Muscle of arm (tissue), 14 donors: ENCODE measurements at places on chromosomes 12 and 14.

- peak; percentile 67 for DNase-seq
These were observed 2.0 kb upstream of the ART4 start for GRCh38 chr12:14845350-14845750.

GRCh38 chr14:104864267-104865080 is 594 bp upstream of the CEP170B start:
- DNase-seq: no peak

DNA sequence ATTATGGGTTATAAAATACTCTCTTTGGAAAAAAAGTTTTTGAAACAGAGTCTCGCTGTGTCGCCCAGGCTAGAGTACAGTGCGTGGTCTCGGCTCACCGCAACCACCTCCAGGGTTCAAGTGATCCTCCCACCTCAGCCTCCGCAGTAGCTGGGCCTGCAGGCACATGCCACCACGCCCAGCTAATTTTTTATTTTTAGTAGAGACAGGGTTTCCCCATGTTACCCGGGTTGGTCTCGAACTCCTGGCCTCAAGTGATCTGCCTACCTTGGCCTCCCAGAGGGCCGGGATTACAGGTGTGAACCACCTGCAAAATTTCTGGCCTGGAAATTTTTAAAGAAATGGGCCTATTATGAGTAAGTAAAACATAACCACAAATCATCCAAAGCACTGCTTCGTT is 3.8 kb downstream of the USP15 start:
- DNase-seq: no peak

DNA sequence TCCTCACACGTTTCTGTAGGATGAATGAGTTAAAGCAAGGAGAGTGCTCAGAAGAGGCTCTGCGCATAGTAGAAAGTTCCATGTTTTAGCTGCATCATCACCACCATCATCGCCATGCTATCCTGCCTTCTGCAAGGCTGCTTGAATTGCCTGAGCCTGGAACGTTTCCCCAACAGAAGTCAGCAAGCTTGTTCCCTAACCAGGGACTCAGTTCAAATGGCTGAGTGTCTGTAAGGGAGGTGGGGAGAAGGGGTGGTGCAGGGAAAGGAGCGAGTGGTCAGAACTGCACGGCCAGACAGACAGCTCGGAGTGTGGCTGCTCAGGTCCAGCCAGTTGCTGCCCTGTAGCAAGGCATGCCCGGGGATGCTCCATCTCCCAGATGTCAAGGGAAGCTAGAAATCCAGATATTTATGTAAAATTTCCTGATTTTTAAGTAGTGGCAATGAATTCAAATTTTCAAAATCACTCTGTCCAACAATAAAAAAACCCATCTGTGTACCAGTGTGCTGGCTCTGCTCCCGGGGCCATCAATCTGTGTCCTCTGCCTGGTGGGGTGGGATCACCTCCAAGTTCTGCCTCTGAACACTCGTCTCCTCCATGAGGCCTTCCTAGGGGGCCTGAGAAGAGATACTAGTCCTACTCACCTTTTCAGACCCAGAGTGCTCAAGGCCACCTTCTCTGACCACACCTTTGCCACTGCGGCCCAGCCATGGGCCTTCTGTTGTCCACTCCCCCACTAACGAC is 162.7 kb downstream of the FOXN3 start:
- no peak for DNase-seq

- DNase-seq: no peak
These were observed 682 bp downstream of the CREBL2 start for GRCh38 chr12:12612358-12612757.

DNA sequence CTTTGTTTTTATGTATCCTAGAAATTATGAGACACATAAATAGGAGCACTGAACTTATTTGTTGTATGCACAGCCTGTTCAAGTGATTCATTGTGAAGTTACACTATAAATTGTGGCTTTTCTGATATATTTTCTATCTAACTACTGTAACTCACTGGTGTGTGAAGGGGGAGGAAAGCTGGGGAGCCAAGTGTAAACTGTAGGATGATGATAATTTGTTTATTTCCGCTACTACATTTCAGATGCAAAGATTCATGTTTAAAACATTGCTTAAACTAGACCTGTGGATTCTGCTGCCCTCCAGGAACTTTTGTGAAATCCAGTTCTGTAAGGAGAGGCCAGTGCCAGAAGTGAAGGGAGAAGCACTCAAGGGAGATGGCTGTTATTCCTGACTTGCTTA is 3.3 kb downstream of the TMTC2 start:
- DNase-seq: no peak

- peak; percentile 71 for DNase-seq
These were observed 895 bp upstream of the CCDC88C start for GRCh38 chr14:91418387-91419043.

DNA sequence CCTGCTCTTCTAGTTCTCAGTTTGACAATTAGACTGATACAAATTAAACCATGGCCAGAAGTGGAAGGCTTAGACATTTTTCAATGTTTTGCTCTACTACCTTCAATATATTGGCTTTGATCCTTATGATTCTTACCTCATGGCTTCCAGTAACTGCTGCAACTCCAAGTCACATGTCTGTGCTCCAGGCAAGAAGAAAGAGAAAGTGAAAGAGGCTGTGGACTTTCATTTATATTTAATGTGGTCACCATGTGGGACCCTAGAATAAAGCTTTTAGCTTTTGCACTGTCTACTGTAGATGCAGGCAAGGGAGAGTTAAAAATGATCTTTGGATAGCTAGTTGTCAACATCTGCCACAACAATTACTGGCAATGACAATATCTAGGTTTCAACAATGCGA is 214.3 kb upstream of the PDE3A start:
- no peak for DNase-seq

- DNase-seq: no peak
These were observed 130.4 kb downstream of the PAWR start for GRCh38 chr12:79560225-79560889.

DNA sequence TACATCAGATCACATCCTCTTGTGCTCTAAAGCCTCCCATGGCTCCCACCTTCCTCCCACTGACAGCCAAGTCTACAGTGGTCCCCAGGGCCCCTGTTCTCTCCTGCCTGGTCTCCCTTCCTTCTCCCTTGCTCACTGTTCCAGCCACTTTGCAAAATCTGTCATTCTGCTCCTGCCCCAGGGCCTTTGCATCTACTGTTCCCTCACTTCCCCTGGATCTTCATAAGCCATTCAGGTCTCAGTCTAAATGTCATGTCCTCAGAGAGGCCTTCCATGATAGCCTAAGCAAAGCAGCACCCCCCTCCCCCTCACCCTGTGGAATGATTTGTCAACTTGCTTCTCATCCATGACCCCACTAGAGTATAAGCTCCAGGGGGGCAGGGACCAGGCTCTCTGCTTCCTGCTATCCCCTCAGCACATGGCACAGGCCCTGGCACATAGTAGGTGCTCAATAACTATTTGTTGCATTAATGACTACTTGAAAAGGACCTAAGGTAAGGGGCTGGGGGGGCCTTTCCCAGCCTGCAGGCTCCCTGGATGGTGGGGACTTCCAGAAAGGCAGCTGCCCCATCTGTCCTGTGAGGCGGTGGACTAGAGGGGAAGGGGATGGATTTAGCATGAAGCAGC is 5.0 kb downstream of the SLC8B1 start:
- DNase-seq: no peak

DNA sequence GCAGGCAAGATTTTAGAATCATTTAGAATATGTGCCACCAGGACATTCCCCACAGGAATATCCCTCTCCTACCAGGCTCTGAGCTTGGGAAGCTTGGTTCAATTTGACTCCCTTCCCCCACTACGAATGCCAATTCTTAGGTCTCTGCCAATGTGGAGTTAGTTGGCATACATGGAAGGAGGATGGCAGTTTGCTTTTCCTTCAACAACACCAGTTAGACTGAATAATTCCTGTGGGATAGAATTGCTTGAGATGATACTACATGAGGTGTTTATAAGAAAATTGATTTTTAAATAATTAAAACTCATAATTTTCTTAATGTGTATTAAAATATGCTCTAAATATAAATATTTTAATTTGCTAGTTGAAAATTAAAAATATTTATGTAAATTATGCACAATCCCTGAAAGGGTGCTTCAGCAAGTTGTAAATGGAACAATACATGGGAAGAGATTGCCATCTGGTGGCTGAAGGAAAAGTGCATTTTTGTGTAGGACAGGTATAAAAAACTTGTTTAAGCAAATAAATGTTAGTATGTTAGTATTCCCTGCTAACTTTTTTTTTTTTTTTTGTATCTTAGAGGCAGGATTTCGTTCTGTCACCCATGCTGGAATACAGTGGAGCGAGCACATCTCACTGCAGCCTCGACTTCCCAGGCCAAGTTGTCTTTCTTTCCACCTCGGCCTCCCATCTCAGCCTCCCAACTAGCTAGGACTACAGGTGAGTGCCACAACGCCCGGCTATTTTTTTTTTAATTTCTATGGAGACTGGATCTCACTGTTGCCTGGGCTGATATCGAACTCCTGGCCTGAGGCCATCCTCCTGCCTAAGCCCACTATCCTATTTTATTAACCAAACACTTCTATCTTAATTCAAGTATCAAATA is 25.8 kb upstream of the STRAP start:
- peak; percentile 71 for DNase-seq

- no peak for DNase-seq
These were observed 5.7 kb downstream of the NTF3 start for GRCh38 chr12:5437589-5437988.

GRCh38 chr14:98173305-98173704 is 1098.7 kb downstream of the BCL11B start:
- DNase-seq: no peak

DNA sequence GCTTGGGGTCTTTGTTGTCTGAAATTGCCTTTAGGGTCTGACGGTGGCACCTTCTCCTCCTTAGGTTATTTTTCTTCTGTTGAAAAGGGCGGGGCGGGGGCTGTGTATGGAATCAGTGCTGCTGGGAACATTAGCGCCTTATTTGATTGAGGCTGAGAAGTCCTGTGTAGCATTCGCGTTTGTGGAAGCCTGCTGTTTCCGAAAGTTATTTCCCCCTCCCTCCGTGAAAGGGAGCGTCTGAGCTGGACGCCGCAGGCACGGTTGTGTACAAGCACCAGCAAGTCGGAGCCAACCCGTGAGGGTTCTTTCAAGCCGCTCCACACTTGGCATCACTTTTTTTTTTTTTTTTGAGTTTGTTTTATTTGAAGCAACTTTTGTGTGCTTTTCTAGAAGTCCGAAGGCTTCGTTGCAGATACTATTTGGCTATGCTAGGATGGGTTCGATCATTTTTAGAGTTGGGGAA is 1.1 kb downstream of the SYNE2 start:
- DNase-seq: peak; percentile 65

GRCh38 chr12:11861155-11861863 is 209.4 kb upstream of the BCL2L14 start:
- DNase-seq: no peak

DNA sequence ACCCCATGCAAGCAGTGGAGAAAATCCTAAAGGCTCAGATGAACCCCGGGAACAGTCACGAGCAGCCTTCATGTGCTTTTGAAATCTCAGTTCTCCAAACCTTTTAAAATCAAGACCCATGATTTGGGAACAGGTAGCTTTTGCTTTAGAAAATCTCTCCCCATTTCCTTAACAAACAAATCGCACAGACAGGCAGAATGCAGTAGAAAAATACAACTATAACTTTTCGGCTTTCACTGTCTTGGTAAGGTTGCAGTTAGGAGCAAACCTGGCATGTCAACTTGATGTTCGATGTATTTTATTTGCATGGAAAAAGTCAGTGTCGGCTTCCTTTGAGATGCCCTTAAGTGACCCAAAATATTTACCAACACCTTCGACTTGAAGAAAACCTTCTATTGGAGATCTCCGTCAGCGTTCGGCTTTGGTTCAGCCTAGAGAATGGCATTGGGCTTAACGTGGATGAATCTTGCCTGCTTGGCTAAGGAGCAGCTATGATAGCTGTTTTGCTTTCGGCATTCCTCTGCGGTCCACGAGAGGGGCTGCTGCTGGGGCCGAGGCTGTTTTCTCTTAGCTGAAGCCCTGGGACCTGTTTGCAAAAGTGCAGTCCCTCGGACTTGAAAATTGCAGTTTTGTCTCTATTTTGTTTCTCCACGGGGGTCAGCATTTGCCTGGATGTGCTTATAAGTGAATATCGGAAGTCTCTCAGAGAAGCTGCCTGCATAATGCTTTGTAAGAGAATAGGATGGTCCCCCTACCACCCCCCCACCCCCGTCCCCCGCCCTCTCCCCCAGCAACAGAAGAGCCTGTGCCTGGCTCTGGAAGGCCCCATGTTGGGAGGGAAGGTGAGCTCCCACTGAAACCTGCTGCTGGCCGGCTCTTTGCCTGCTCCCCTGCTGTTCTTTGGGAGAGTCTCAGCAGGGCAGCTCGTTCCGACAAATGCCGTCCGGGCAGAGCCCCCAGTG is 122.8 kb downstream of the AACS start:
- DNase-seq: no peak

- DNase-seq: no peak
These were observed 41.9 kb upstream of the RD3L start for GRCh38 chr14:103984196-103984595.

DNA sequence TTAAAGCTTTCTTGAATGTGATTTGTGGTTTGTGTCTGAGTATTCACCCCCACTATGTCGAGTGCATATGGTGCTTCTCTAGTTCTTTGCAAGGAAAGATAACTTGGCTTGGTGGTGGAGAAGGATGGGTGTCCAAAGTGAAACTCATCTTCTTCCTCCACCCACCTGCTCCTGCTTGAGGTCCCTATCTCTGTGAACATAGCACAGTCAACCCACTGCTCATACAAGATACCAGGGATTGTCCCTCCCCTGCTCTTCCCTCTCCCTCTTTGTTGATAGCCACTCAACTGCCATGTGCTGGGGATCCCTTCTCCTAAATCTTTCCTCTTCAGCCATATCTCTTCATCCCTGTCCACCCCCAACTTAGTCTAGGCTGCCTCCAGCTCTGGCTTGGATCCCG is 176.5 kb downstream of the ASCL4 start:
- no peak for DNase-seq

GRCh38 chr14:57275023-57275664 is 6.4 kb downstream of the AP5M1 start:
- no peak for DNase-seq

DNA sequence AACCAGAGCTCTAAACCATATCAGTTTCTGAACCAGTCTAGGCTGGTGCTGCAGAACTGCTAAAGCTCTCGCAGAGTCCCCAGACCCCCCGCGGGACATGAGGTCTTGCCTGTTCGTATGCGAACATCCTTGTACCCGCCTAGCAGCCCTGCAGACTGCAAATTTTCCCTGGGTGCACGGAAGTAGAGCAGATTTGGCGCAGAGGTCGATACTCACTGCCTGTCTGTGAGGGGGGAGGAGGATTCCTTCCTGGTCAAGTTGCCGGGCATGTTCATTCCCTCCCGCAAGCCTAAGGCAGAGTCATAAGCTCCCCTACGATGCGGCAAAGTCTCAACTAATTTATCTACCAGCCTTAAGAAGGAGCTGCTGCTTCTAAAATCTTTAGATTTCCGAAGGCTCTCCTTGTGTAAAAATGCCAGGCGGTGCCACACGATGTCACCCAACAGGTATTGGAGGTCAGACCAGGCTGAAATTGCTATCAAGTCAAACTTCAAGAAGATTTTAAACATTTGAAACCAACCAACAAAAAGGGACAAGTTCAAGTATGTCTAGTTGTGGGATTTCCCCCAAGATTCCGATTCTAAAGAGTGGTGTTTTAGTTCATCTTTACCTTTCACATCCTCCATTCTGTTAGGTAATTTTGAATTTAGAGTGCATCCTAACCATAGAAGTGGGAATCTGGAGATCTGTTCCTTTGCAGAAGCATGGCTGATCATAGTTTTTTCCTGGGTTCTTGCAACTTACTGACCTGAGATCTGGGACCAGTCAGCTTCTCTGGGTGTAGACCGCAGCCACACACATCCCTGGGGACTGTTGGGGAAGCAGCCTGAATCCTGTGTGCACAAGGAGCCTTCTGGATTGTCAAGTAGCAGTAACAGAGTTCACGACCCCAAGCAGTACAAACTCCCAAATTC is 1.6 kb upstream of the PAX9 start:
- DNase-seq: no peak

- DNase-seq: no peak
These were observed 125.1 kb downstream of the GPR65 start for GRCh38 chr14:88130057-88130432.
